ENCODE measurements at places on chromosomes 4 and X.

GRCh38 chr4:66885501-66886165, 659.7 kb downstream of the CENPC start:
- no peak for DNase-seq

GRCh38 chr4:121155893-121156292, 8.2 kb downstream of the TNIP3 start:
- no peak for DNase-seq

- DNase-seq: no peak
Measured at GRCh38 chr4:70754470-70754869, 32.7 kb downstream of the RUFY3 start.

- DNase-seq: no peak
Measured at GRCh38 chr4:151403656-151404055, 5.3 kb upstream of the FHIP1A start.

DNA sequence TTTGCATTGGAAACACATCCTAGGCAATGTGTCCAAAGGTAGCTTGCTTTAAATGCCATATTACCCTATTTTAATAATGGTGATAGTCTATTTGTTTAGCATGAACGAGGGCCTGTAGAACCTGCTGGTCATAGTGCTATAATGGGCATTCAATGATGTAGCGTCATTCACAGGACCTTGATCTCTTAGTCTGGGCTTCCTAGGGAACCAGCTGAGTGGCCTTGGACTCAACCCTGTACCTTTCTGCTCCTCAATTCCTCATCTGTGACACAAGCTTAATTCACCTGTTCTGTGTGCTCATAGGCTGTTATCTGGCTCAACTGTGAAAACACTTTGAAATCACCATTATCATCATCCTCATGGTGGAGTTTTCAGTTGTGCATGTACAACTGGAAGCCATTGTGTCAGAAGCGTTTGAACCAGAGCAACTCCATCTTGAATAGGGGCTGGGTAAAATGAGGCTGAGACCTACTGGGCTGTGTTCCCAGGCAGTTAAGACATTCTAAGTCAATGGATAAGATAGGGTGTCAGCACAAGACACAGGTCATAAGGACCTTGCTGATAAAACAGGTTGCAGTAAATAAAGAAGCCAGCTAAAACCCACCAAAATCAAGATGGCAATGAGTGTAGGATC, 346.8 kb upstream of the KLF3 start:
- no peak for DNase-seq

DNA sequence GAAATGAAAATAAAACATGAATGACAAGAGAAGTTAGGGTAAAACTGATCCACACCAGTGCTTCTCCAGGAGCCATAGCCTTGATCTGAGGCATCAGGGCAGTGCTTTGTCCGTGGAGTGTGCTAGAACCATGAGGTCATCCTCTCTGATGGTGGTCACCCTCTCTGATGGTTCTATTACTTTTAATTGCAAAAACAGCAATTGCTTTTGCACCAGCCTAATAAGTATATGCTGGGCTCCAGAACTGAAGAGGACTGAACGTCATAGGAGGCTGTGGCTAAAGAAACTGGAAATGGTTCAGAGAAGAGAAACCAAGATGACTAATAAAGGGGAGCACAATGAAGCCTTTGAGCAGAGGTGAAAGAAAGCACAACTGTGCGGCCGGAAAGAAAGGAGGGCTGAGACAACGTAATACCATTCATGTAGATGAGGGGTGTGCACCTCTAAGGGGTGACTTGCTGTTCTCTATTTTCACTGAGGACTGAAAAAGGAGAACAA, 17.0 kb upstream of the TMEM154 start:
- no peak for DNase-seq
